ENCODE measurements at places on chromosomes 13 and 19. TPM values are rescaled to one million over a fixed set of nuclear protein-coding genes. Genes with fewer than 3 reads are reported as not detected.

The ZNF708 gene
- polyA plus RNA-seq: 6.2 TPM

The ZNF224 gene
- polyA plus RNA-seq: 11.2 TPM

The OR10H1 gene
- not detected for polyA plus RNA-seq

The PABPC3 gene
- polyA plus RNA-seq: 0.02 TPM

The RUBCNL gene
- 1.6 TPM for polyA plus RNA-seq

The ELSPBP1 gene
- not detected for polyA plus RNA-seq

The PCDH20 gene
- polyA plus RNA-seq: 1.5 TPM

The MBD3L2 gene
- polyA plus RNA-seq: not detected

The LATS2 gene
- 12.8 TPM for polyA plus RNA-seq

The INSL3 gene
- 1.5 TPM for polyA plus RNA-seq

The DACT3 gene
- polyA plus RNA-seq: 3.9 TPM

The HSPB6 gene
- 22.5 TPM for polyA plus RNA-seq

The KCNRG gene
- 4.8 TPM for polyA plus RNA-seq

The FCAR gene
- 57.5 TPM for polyA plus RNA-seq

The MUC16 gene
- polyA plus RNA-seq: 2.4 TPM

The CALR3 gene
- polyA plus RNA-seq: not detected

The LGALS14 gene
- polyA plus RNA-seq: not detected

The ZNF470 gene
- 1.2 TPM for polyA plus RNA-seq

The ZNF709 gene
- 1.3 TPM for polyA plus RNA-seq

The ZNF497 gene
- polyA plus RNA-seq: 1.3 TPM

The CACNG8 gene
- 0.01 TPM for polyA plus RNA-seq

The UBL5 gene
- polyA plus RNA-seq: 1,378 TPM

The PPFIA3 gene
- 10.6 TPM for polyA plus RNA-seq

The WDR88 gene
- polyA plus RNA-seq: not detected

The TRAPPC6A gene
- polyA plus RNA-seq: 38.4 TPM

The S1PR5 gene
- polyA plus RNA-seq: 0.55 TPM

The IGFLR1 gene
- 72.5 TPM for polyA plus RNA-seq

The RNF17 gene
- polyA plus RNA-seq: 0.07 TPM

Measured in lung (tissue), 17 donors.